ENCODE measurements at places on chromosomes 5 and 9.
A peak's percentile ranks its signal among the peaks of the same experiment; 100 is the strongest.

DNA sequence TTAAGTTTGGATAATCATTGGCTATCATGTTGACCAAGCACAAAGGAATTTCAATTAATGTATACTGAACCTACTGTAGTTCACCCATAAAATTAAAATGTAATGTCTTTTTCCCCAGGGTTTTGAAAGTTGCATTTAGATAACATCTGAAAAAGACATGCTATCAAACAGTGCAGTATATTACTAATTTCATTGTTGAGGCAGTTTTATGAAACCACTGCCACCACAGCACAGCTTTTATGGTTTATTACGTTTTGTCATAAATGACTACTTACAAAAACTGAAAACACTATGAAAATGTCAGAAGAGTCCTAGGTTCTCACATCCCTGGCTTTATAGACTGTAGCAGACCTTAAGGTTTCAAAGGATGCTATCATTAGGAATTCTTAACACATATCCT lies 32.0 kb upstream of the HAPLN1 start:
- no peak for DNase-seq

DNA sequence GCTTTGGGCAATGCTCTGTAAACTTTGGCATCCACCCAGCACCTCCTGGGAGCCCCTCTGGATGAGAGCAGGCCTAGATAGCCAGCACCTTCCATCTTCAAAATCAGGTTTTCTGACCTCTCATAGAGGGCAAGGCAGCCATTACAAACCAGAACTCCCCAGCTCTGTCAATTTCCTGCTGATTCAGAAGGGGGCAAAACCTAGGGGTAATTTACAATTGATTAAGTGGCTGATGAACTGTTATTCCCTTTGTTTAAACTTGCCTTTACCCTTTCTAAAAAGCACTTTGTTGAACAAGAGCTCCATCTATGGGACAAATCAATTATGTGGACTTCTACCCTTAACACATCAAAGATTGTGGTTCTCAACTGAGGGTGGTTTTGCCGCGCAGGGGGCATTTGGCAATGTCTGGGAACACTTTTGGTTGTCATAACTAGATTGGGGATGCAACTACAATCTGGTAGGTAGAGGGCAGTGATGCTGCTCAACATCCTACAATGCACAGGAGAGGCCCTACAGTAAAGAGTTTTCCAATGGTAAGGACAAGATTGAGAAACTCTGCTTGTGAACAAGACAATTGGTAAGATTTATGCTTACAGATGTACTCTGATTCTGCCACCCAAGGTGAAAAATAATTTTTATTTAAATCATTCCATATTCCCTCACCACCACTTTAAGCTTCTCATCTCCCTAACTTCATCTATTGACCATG lies 184.1 kb downstream of the MARCHF11 start:
- DNase-seq, result peak; percentile 46

DNA sequence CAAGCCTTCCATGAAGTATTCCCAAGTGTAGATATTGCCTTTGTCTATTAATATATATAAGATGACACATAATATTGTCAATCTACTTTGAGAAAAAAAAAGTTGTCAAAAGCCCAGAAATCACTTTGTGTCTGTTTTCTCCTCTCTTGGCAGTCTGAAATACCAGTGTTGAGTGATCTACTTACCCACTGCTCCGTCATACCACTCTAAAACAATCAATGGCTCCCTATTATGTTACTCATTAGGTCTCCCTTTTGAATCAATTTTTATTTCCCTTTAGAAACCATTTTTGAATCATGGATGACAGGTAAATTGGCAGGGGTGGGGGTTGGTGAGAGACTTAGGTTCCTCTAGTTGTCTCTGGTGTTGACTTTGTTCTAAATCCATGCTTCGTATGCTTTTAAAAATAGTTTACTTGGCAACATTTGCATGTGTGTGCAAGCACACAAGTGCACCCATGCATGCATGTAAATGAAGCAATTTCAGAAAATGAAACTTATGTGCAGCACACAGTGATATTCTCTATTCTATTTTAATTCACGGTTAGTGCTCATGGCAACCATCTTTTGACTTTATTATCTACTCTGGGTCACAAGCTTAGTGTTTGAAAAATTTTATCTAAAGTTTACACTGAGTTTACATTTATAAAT lies 378.9 kb downstream of the RAB3C start:
- DNase-seq, result no peak

- peak; percentile 54 for DNase-seq
Measured at GRCh38 chr5:78858364-78858763, 126.7 kb downstream of the ARSB start.

DNA sequence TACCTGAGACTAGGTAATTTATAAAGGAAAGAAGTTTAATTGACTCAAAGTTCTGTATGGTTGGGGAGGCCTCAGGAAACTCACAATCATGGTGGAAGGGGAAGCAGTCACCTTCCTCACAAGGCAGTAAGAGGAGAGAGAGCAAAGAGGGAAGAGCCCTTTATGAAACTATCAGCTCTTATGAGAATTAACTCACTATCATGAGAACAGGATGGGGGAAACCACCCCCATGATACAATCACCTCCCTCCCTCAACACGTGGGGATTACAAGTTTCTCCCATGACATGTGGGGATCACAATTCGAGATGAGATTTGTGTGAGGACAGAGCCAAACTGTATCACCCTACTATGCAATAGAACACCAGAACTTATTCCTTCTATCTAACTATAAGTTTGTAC lies 27.9 kb downstream of the CD274 start:
- no peak for DNase-seq

GRCh38 chr5:32136342-32136741 lies 37.8 kb downstream of the GOLPH3 start:
- DNase-seq, result no peak

DNA sequence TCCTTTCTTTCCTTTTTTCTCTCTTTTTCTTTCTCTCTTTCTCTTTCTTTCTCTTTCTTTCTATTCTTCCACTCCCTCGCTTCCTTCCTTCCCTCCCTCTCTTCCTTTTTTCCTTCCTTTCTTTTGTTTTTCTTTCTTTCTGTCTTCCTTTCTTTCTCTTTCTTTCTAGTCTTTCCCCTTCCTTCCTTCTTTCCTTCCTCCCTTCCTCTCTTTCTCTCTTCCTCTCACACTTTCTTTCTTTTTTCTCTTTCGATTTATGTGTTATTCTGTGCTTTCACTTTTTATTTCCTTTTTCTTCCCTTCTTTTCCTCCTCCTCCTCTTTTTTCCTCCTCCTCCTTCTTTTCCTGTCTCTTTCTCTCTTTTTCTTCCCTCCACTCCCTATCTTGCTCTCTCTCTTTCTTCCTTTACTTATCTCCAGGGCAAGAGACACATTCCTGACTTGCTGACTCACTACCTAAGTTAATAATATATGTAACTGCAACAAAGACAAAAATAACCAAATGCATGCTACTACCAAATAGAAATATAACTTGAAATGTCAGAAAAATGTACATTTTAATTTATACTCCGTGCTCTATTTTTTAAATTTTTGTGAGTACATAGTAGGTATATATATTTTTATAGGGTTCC lies 445.5 kb downstream of the GABRG2 start:
- DNase-seq, result no peak

DNA sequence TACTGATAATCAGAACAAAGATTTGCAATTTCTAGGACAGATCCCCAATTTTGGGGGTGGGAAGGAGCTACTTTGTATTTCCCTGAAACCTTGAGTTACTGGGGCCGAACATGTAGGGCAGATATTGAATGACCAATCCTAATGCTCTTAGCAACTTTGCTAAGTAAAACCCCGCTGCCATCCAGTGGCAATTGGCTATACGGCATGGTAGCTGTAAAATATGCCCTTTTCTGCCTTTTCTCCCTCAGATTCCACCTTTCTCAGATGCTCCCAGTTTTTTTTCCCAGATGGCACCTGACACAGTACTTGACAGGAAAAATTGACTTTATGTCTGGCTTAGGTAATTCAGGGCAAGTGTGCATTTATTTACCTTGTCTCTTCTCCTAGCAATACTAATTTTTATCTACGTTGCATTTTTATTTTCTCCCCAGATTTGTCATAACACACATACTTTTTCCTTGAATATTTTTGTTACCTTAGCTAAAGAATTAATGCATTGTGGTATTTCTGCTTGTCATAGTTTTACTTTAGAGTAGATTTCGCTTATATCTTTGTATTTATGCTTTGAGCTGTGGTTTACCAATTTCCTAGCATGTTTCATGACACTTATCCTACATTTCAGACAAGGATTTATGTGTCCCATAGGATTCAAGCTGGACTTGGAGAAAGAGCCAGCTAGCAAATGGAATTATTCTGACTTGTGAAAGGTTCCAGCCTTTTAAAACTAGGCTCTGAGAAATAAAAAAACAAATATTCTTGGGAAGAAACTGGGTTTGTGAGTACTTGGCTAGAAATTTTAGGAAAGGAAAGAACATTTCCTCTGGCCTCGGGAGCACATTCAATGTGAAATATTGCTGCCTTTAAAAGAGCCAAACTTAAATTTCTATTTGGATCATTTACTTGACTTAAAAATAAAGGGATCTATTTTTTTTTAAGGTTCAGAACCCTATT lies 37.4 kb downstream of the PIK3R1 start:
- DNase-seq, result peak; percentile 68

DNA sequence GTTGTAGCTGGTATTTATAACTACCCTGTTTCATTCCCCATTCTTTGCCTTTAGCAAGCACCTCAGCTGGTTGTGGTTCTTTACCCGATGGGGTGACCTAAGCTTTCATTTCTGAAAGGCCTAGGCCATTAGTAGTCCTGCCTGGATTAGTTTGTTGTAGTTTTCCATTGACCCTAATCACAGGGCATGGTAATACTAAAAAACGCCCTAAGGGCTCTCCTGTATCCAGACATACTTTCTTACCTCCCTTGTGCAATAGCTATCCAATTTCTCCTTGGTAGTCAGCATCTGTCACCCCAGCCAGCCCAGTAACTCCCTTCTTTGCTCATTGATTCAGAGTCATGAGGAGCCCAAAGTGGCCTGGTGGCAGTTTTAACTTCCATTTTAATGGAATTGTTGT lies 24.0 kb downstream of the TMOD1 start:
- DNase-seq, result peak; percentile 20

DNA sequence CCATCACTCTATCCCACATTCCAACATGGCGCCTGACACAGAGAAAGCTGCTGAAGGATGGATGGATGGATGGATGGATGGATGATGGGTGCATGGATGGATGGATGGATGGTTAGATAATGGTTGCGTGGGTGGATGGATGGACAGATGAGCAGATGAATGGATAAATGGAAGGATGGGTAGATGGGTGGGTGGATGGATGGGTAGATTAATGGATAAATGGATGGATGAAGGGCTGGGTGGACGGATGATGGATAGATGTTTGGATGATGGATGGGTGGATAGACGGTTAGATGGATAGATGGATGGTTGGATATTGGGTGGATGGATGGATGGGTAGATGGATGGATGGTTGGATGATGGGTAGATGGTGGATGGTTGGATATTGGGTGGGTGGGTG lies 4.5 kb downstream of the LCN12 start:
- DNase-seq, result no peak

GRCh38 chr5:158164296-158165047 lies 305.5 kb upstream of the CLINT1 start:
- no peak for DNase-seq

Data from LHCN-M2 (cell line).